ENCODE measurements at places on chromosomes 2 and 18. TPM values are rescaled to one million over a fixed set of nuclear protein-coding genes. Genes with fewer than 3 reads are reported as not detected.
A peak's percentile ranks its signal among the peaks of the same experiment; 100 is the strongest.

DNA sequence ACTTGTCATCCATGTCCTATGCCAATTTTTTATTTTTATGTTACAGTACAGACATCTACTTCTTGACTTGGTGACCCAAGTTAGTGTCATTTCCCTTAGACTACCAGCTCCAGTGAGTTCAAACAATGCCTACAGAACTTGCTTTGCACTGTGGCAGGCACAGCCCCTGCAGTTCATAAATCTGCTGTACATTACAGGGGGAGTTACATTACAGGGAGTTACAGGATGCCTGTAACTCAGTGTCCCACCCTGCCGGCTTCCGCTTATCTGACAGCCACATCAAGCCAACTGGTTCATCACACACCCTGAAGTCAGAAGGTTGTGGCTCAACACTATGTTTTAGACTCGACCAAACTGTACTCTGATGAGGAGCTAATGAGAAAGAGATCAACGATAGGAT lies 7.8 kb upstream of the NPAS2 start:
- DNase-seq = no peak

GRCh38 chr18:44838971-44839666 lies 158.4 kb downstream of the SETBP1 start:
- DNase-seq = peak; percentile 81

DNA sequence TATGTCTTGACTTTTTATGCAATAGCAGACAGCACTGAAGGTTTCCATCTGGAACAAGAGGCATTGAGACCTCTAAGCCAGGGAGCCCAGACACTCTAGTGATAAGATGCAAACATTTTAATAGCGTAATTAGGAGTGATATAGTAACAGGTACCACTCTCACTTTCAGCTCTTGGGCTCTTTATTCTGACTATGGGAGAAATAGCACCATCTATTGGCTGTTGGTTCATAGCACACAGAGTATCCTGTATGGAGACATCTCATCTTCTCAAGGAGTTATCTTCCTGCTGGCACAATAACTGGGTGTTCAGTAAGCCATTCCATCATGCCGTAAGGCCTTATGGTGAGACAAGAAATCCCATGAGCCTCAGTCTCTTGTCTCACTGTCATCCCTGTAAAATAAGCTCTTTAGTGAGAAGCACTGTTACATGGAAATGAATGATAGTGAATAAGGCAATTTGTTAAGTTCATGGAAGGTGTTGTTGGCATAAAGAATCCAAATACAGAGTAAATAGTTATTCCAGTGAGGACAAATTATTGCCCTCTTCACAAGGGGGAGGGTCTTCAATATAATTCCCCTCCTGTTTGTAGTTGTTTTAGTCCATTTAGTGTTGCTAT lies 48.3 kb downstream of the THUMPD2 start:
- peak; percentile 19 for DNase-seq

GRCh38 chr2:32671885-32672533 lies 44.2 kb downstream of the TTC27 start:
- no peak for DNase-seq

CPSF3 gene
- 164 TPM for total RNA-seq

All from Daoy (cell line).